Airway epithelial cell (primary cell): ENCODE measurements at places on chromosomes 5 and 9. TPM values are rescaled to one million over a fixed set of nuclear protein-coding genes. Genes with fewer than 3 reads are reported as not detected.

SHC3 gene
- 0.92 and 5.8 TPM in 2 replicates for total RNA-seq

CHSY3 gene
- 0.56 and 0.65 TPM in 2 replicates for total RNA-seq

MARCOL gene
- not detected in 2 replicates for total RNA-seq

SUSD1 gene
- total RNA-seq, result 3.1 and 5.9 TPM in 2 replicates

CERCAM gene
- 57.5 and 64.2 TPM in 2 replicates for total RNA-seq

SVEP1 gene
- total RNA-seq, result 0.19 and 0.21 TPM in 2 replicates

FAM81B gene
- not detected in 2 replicates for total RNA-seq

UTP15 gene
- total RNA-seq, result 13.2 and 13.8 TPM in 2 replicates

TTC39B gene
- total RNA-seq, result 5.0 and 5.4 TPM in 2 replicates

HMMR gene
- 26.5 and 34.5 TPM in 2 replicates for total RNA-seq

ZNF608 gene
- total RNA-seq, result 7.6 and 11.4 TPM in 2 replicates

TLX3 gene
- total RNA-seq, result 0.07 TPM in 1 of 2 replicates, not detected in the other

LHFPL2 gene
- total RNA-seq, result 8.4 and 12.4 TPM in 2 replicates

LCN15 gene
- total RNA-seq, result not detected in 2 replicates

SPTLC1 gene
- 68.5 and 83.0 TPM in 2 replicates for total RNA-seq

SLC25A46 gene
- 43.6 and 46.2 TPM in 2 replicates for total RNA-seq

CARTPT gene
- total RNA-seq, result not detected in 2 replicates

GPRIN1 gene
- total RNA-seq, result 5.3 and 7.3 TPM in 2 replicates

ISOC1 gene
- total RNA-seq, result 22.2 and 23.9 TPM in 2 replicates

PPIC gene
- 27.9 and 36.0 TPM in 2 replicates for total RNA-seq
